ENCODE measurements at places on chromosomes 12 and 14.
A peak's percentile ranks its signal among the peaks of the same experiment; 100 is the strongest.

GRCh38 chr12:79442396-79442795, 248.4 kb downstream of the PAWR start:
- DNase-seq = no peak
- no peak overlapping the region for H3K4me3 ChIP-seq
- no peak overlapping the region for H3K27ac ChIP-seq

DNA sequence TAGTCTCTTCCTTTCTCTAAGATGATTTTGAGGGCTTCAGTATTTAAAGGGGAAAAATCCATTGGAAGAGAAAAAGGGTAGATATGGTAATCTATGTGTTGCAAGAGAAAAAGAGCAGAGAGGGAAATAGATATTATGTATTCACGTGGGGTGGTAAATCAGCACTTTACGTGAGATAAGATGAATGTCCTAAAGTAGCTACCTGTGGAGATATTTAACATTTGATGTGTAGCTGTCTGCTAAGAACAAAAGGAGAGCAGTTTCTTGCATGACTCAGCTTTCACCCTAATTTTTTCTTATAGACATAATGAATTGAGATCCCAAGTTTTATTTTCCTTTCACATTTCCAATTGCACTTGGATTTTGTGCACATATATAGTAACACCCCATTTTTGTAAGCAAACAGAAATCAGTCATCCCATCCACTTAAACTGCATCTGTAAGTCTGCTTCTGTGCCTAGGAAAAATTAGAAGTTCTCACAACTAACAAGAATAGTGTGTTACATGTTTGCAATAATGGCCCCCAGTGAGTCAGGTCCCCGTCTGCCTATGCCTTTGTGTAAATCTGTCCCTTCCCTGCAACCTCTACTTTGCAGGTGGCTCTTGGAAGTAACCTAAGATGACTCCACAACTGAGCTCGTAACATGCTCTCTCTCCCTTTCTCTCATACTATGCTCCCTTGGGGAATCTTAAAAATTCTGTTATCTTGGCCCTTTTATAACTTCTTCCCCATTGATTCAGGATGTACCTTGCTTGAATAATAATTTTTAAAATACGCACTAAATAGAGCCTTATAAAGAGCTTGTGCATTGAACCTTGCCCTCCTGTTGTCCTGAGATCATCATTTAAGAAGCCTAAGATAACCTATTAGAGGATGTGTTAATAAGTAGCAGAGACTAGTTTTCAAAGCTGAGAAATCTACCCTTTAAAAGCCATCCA, 3.7 kb downstream of the TMTC3 start:
- DNase-seq = no peak
- no peaks in the 10 kb centered on the region for H3K27me3 ChIP-seq
- H3K4me1 ChIP-seq = peaks cover 35% of the 10 kb centered on the region
- no peak overlapping the region for H3K27ac ChIP-seq
- no peak overlapping the region for H3K4me3 ChIP-seq
- H3K36me3 ChIP-seq = peaks cover 4% of the 10 kb centered on the region

DNA sequence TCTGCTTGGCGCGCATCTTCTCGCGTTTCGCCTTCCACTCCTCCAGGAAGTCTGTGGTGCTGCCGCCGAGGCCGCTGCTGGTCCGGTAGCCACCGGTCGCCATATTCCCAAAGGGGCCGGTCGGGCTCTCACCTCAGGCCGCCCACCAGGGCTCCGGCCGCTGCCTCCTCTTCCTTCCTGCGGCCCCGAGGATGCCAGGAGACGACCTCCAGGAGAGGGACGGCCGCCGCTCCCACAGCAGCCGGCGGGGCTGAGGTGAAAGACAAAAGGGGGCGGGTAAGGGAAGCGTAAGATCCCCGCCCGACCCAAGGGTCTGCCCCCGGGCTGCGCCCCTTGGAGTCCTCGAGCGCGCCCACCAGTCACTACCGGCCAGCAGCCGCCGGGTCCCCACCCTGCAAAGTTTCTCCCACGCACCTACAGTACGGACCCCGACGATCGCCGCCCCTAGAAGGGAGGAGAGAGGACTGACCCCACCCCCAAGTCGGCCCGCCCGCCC, 574 bp downstream of the PAWR start:
- no peak for DNase-seq
- H3K4me3 ChIP-seq = peak overlapping the region; percentile 99
- H3K27me3 ChIP-seq = no peaks in the 10 kb centered on the region
- peak overlapping the region; percentile 95 for H3K27ac ChIP-seq
- H3K36me3 ChIP-seq = no peaks in the 10 kb centered on the region
- peaks cover 18% of the 10 kb centered on the region for H3K4me1 ChIP-seq

GRCh38 chr12:123384994-123385376, 1.1 kb downstream of the KMT5A start:
- peak overlapping the region; percentile 60 for H3K4me3 ChIP-seq
- H3K27ac ChIP-seq = no peak overlapping the region
- peaks cover 35% of the 10 kb centered on the region for H3K4me1 ChIP-seq
- H3K27me3 ChIP-seq = no peaks in the 10 kb centered on the region
- H3K36me3 ChIP-seq = no peaks in the 10 kb centered on the region

GRCh38 chr12:18158774-18159557, 69.0 kb upstream of the RERGL start:
- H3K4me3 ChIP-seq = no peak overlapping the region
- no peak for DNase-seq
- H3K27ac ChIP-seq = no peak overlapping the region

GRCh38 chr12:67807814-67808213, 159.3 kb downstream of the DYRK2 start:
- H3K36me3 ChIP-seq = no peaks in the 10 kb centered on the region
- H3K27me3 ChIP-seq = no peaks in the 10 kb centered on the region
- no peak overlapping the region for H3K4me3 ChIP-seq
- H3K27ac ChIP-seq = no peak overlapping the region
- H3K4me1 ChIP-seq = no peaks in the 10 kb centered on the region

DNA sequence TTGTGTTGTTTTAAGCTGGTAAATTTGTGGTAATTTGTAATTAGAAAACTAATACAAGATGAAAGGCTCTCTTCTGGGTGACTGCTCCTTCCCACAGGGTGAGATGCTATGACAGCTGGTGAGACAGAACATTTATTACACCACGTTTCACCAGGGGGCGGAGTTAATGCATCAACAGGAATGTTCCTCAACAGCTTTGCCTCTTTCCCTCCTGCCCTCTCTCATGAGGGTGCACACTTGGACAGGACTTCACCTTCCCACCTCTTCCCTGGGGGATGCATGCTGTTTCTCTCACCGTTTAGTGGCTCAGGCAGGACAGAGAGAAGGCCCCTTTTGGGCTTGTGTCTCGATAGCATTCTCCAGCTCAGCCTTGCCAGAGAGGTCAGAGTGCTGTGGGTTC, 13.4 kb upstream of the PPP1R1A start:
- DNase-seq = no peak
- H3K4me3 ChIP-seq = no peak overlapping the region
- no peaks in the 10 kb centered on the region for H3K4me1 ChIP-seq
- H3K27me3 ChIP-seq = no peaks in the 10 kb centered on the region

DNA sequence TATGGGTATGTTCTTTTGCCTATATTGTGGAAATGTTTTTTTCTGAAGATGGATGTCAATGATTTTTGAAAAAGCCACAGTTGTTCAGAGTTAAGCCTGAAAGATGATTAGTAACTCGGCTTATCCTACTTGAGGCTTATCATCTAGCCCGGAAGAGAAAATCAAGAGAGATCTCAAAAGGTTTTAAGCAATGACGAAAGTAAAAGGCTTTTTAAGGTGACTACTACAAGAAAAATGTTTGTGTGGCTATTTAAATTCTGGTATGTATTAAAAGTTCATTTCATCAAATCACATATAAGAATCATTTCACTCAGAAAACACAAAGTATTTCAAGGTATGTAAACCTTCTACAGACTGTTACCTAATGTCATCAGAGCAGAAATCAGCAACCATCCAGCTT, 40.2 kb downstream of the HEATR5A start:
- H3K36me3 ChIP-seq = no peaks in the 10 kb centered on the region
- no peak overlapping the region for H3K4me3 ChIP-seq
- no peaks in the 10 kb centered on the region for H3K4me1 ChIP-seq
- no peak for DNase-seq
- H3K27me3 ChIP-seq = no peaks in the 10 kb centered on the region

DNA sequence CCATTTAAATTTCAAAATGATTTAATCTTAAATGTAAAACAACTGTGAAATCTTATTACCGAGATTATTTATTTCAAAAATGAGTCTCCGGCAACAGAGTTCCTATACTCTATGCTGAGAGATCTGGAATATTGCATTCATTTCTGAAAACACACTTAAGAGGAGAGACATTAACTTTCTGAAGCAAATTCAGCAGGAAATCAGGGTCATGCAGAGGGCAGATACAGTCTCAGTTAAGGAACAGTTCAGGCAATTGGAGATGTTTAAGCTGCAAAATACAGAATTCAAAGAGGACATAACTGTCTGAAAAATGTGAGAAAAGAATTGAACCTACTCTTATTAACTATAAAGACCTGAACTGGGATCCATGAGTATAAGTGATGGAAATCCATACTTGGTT, 320.7 kb downstream of the PAWR start:
- no peaks in the 10 kb centered on the region for H3K36me3 ChIP-seq
- no peak overlapping the region for H3K4me3 ChIP-seq
- no peak for DNase-seq
- no peaks in the 10 kb centered on the region for H3K4me1 ChIP-seq
- H3K27ac ChIP-seq = no peak overlapping the region
- no peaks in the 10 kb centered on the region for H3K27me3 ChIP-seq

DNA sequence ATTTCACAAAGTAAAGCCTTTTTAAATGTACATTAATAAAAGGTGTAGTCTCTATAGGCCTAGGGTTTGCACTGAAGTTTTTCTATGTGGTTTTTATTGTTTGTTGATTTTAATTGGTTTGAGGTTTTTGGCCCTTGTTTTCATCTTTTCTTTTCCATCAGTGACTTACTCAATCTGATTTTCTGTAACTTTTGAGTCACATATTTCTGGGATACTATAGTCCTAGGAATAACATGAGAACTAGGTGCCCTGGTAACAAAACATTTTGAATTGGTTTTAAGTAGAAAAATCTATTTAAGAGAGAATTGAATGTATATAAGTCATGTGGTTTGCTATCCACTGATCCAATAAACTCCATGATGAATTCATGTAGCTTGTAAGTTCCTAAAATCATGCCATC, 311.9 kb downstream of the CEP128 start:
- no peak overlapping the region for H3K4me3 ChIP-seq
- no peaks in the 10 kb centered on the region for H3K36me3 ChIP-seq
- no peak for DNase-seq
- H3K27ac ChIP-seq = no peak overlapping the region
- no peaks in the 10 kb centered on the region for H3K27me3 ChIP-seq

DNA sequence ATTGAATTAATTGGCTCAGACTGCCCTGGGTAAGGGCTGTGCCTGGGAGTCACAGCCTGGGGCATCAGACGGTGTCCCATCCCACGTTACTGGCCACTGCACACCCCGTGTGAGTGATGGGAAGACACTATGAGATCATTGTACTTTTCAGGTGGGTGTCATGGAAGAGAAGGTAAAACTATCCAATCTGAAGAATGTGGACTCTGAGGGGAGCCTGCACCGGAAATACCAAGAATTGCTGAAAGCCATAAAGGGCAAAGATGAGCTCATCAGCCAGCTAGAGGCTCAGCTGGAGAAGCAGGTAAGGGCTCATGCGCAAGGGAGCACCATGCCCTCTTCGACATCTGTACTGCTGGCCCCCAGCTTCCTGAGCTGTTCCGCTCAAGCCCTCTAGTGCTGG, 24.0 kb downstream of the PLEKHH1 start:
- no peaks in the 10 kb centered on the region for H3K27me3 ChIP-seq
- no peaks in the 10 kb centered on the region for H3K36me3 ChIP-seq
- no peak overlapping the region for H3K27ac ChIP-seq
- no peak for DNase-seq

GRCh38 chr14:63478437-63478852, 64.7 kb downstream of the PPP2R5E start:
- DNase-seq = no peak
- peaks cover 41% of the 10 kb centered on the region for H3K4me1 ChIP-seq
- H3K27ac ChIP-seq = no peak overlapping the region
- no peaks in the 10 kb centered on the region for H3K36me3 ChIP-seq
- H3K4me3 ChIP-seq = no peak overlapping the region

All from vagina (tissue), 2 donors.